NCI-H1436 (cell line): ENCODE measurements at places on chromosomes 4 and X.

GRCh38 chr4:134885436-134885835, 683.8 kb upstream of the PABPC4L start:
- DNase-seq = no peak

DNA sequence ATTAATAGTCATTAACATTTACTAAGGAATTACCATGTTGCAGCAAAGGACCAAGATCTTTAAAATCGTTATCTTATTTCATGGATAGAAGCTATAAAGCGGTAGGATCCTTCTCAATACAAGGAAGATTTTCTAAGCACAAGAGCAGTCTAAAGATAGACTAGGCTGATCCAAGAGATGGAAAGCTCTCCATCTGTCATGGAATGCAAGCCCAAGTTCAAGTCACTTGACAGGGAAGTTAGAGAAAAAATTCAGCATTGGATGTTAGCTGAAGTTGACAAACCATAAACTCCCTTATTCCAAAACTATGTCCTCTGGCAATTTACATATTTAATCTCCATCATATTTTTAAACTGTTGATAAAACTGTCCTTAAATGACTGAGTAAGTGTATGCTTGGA, 177.7 kb downstream of the LDB2 start:
- no peak for DNase-seq

GRCh38 chr4:29553846-29554245, 1166.3 kb upstream of the PCDH7 start:
- DNase-seq = no peak

DNA sequence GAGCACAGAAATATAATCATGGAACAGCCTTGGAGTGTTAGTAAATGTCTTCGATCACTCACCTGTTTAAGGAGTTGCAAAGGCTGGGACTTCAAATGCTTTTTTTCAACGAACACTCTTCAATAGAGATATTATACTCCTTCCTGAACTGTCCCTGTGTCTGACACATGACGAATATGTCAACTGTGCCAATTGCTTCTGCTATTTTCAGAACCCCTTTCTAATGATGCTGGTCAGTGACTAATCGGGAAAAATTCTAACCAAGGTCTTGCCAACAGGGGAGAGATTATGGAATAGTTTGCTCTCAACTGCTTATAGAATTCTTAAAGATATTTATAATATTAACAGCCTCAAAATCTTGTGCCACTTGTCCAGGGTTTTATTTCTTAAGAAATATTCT, 8.5 kb upstream of the KLHL34 start:
- no peak for DNase-seq

DNA sequence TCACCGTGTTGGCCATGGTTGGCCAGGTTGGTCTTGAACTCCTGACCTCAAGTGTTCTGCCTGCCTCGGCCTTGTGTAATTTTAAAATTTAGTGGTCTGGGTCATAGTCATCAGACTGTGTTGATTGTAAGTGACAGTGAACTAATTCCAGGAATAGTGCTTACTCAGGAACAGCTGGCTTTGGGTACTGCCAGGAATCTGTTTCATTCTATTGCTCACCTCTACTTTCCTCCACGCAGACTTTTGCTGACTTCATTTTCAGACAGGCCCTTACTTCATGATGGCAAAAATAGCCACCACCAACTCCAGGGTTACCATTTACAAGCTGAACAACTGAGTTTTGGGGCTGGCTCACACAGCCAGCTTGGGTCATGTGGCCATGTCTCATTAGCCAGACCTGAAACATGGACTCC, 54.6 kb downstream of the FNIP2 start:
- no peak for DNase-seq
